Kidney (tissue), 22 donors: ENCODE measurements at places on chromosomes 13 and 19. TPM values are rescaled to one million over a fixed set of nuclear protein-coding genes. Genes with fewer than 3 reads are reported as not detected.

Gene OR4F17
- total RNA-seq: 0.35 TPM

Gene ZNF534
- total RNA-seq: not detected

GRCh38 chr13:44163108-44163507 lies 210.5 kb upstream of the SERP2 start:
- H3K27ac ChIP-seq: no peak overlapping the region
- H3K36me3 ChIP-seq: no peaks in the 10 kb centered on the region
- peaks cover 2% of the 10 kb centered on the region for H3K4me1 ChIP-seq
- no peak for DNase-seq
- H3K4me3 ChIP-seq: no peak overlapping the region

- no peaks in the 10 kb centered on the region for H3K4me1 ChIP-seq
- DNase-seq: no peak
- no peaks in the 10 kb centered on the region for H3K36me3 ChIP-seq
- no peak overlapping the region for H3K4me3 ChIP-seq
Measured at GRCh38 chr13:99135591-99135990, 65.1 kb upstream of the UBAC2 start.

DNA sequence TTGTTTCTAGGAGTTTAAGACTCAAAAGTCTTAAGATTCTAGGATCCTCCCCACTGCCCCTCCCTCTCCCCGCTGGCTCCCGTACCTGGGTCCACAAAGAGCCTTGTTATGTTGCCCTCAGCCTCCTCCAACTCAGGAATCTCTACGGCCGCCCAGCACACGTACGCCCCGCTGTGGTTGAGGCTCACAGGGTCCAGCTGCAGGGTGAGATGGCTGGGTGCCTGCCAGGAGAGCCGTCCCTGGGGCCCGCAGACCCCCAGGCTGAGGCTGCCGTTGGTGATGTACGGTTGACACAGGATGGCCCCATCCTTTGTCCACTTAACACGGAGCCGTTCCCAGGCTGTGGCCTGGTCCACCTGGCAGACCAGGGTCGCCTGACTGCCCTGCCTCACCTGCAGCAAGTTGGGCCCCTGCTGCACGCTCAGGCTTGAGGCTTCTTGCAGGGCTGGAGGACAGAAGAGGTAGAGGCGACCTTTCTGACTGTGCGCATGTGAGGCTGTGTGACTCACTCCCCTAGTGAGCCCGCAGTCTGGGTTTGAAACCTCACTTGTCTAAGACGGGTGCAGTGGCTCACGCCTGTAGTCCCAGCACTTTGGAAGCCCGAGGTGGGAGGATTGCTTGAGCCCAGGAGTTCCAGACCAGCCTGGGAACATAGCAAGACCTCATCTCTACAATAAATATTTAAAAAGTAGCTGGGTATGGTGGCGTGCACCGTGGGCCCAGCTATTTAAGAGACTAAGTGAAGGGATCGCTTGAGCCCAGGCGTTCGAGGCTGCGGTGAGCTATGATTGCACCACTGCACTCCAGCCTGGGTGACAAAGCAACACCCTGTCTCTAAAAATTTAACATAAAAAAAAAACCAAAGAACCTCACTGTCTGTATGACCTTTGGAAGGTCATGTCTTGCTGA lies 4.0 kb downstream of the TMIGD2 start:
- no peaks in the 10 kb centered on the region for H3K36me3 ChIP-seq
- no peaks in the 10 kb centered on the region for H3K27me3 ChIP-seq
- H3K4me3 ChIP-seq: no peak overlapping the region
- no peak for DNase-seq

DNA sequence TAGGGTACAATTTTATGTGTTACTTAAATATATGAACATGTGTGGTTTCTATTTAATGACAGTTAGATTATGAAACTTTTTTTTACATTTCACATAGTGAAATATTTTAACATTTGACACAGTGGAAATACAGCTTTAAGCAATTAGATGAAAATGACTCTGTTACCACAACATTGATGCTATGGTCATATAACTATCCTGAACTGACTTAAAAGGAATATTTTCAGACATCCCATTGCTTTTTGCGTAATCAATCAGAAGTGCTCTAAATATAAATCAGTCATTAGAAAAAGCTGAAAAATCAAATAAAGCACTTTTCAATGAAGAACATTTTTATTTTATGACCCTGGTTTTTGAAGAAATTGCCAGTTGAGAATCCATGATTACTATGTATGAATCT lies 80.3 kb downstream of the UFM1 start:
- no peak overlapping the region for H3K4me3 ChIP-seq
- DNase-seq: no peak
- no peak overlapping the region for H3K27ac ChIP-seq
- no peaks in the 10 kb centered on the region for H3K27me3 ChIP-seq
- no peaks in the 10 kb centered on the region for H3K4me1 ChIP-seq
- H3K36me3 ChIP-seq: no peaks in the 10 kb centered on the region

Gene IRF3
- total RNA-seq: 84.9 TPM

DNA sequence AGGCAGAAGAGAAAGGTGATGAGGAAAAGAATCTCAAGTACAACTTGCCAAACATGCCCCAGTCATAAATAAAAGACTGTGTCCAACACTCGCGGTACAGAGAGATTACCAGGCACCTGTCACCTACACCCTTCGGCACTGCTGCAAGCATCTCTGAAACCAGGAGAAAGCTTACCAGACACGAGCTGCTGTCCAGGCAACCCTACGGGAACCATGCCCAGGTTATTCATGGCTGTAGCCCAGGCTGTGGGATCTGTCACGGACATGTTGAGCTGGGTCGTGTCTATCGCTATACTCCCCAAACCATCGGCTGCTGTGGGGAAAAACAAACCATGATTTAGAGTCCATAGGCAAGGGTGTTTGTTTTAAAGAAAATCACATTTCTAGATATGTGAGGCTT lies 375.0 kb downstream of the ENOX1 start:
- H3K36me3 ChIP-seq: no peaks in the 10 kb centered on the region
- DNase-seq: no peak
- peaks cover 3% of the 10 kb centered on the region for H3K4me1 ChIP-seq
- no peaks in the 10 kb centered on the region for H3K27me3 ChIP-seq
- H3K27ac ChIP-seq: no peak overlapping the region
- H3K4me3 ChIP-seq: no peak overlapping the region

Gene MYH14
- total RNA-seq: 81.4 TPM

- no peak overlapping the region for H3K27ac ChIP-seq
- no peaks in the 10 kb centered on the region for H3K36me3 ChIP-seq
- DNase-seq: no peak
- H3K4me1 ChIP-seq: no peaks in the 10 kb centered on the region
- no peak overlapping the region for H3K4me3 ChIP-seq
- H3K27me3 ChIP-seq: no peaks in the 10 kb centered on the region
Measured at GRCh38 chr13:90800082-90800746, 547.3 kb upstream of the MIR17HG start.

GRCh38 chr19:43584484-43584883 lies 8.9 kb downstream of the PINLYP start:
- H3K4me3 ChIP-seq: peak overlapping the region; percentile 11
- H3K27me3 ChIP-seq: no peaks in the 10 kb centered on the region
- peak overlapping the region; percentile 89 for H3K27ac ChIP-seq
- peaks cover 5% of the 10 kb centered on the region for H3K36me3 ChIP-seq

GRCh38 chr13:45063261-45063860 lies 56.9 kb upstream of the GTF2F2 start:
- H3K36me3 ChIP-seq: no peaks in the 10 kb centered on the region
- no peak overlapping the region for H3K27ac ChIP-seq
- no peak overlapping the region for H3K4me3 ChIP-seq
- DNase-seq: no peak
- H3K27me3 ChIP-seq: no peaks in the 10 kb centered on the region

GRCh38 chr13:34278780-34279179 lies 460.8 kb downstream of the RFC3 start:
- no peak overlapping the region for H3K4me3 ChIP-seq
- no peaks in the 10 kb centered on the region for H3K27me3 ChIP-seq
- no peaks in the 10 kb centered on the region for H3K36me3 ChIP-seq
- H3K27ac ChIP-seq: no peak overlapping the region
- DNase-seq: no peak
- H3K4me1 ChIP-seq: no peaks in the 10 kb centered on the region

GRCh38 chr13:77703408-77703807 lies 5.9 kb downstream of the SLAIN1 start:
- H3K4me1 ChIP-seq: peaks cover 3% of the 10 kb centered on the region
- no peaks in the 10 kb centered on the region for H3K36me3 ChIP-seq
- H3K4me3 ChIP-seq: no peak overlapping the region
- no peak for DNase-seq

GRCh38 chr19:45099467-45100191 lies 6.7 kb downstream of the PPP1R37 start:
- H3K27me3 ChIP-seq: no peaks in the 10 kb centered on the region
- peak overlapping the region; percentile 77 for H3K27ac ChIP-seq
- peaks cover 84% of the 10 kb centered on the region for H3K4me1 ChIP-seq
- H3K4me3 ChIP-seq: no peak overlapping the region

DNA sequence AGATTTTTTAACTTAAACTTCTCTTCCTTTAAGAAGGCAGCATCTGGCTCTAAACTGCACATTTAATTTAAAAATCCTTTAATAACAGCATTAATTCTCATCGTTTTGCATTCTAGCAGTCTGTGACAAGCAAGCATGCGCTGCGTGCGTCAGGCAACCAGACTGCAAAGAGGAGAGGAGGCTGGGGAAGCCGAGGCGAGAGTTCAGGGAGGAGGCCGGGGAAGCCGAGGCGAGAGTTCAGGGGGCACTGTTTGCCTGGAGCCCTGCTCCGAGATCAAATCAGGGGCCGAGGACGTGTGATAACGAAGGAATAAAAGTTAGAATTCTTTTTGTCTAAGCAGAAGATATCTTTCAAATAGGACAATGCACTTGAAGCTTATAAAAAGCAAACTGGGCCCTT lies 435.7 kb downstream of the EFNB2 start:
- H3K36me3 ChIP-seq: no peaks in the 10 kb centered on the region
- H3K27me3 ChIP-seq: no peaks in the 10 kb centered on the region

- H3K27ac ChIP-seq: no peak overlapping the region
- no peaks in the 10 kb centered on the region for H3K27me3 ChIP-seq
- DNase-seq: no peak
- no peak overlapping the region for H3K4me3 ChIP-seq
Measured at GRCh38 chr13:113129480-113129879, 6.9 kb downstream of the F10 start.

DNA sequence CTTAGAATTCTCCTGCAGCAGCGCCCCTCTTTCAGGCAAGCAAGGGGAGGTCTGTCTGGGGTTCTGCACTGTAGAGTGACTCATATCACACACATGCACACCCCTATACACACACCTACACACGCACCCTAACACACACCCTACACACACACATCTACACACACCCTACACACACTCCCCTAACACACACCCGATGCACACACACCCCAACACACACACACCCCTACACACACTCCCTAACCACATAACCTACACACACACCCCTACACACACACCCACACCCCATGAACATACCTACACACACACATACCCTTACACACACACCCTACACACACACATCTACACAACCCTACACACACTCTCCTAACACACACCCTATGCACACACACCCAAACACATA lies 493.2 kb downstream of the IRS2 start:
- H3K36me3 ChIP-seq: no peaks in the 10 kb centered on the region
- H3K4me1 ChIP-seq: no peaks in the 10 kb centered on the region
- no peaks in the 10 kb centered on the region for H3K27me3 ChIP-seq
- no peak overlapping the region for H3K4me3 ChIP-seq
- DNase-seq: no peak

DNA sequence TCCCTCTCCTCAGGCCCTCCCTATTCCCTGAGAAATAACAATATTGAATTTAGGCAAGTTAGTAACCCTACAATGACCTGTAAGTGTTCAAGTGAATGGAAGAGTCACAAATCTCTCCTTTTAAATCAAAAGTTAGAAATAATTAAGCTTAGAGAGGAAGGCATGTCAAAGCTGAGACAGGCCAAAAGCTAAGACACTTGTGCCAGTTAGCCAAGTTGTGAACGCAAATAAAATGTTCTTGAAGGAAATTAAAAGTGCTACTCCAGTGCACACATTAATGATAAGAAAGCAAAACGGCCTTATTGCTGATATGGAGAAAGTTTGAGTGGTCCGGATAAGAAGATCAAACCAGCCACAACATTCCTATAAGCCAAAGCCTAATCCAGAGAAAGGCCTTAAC lies 120.9 kb downstream of the RBM26 start:
- no peak overlapping the region for H3K27ac ChIP-seq
- H3K4me1 ChIP-seq: no peaks in the 10 kb centered on the region
- H3K36me3 ChIP-seq: no peaks in the 10 kb centered on the region
- H3K27me3 ChIP-seq: no peaks in the 10 kb centered on the region

GRCh38 chr13:112065867-112066623 lies 904 bp upstream of the SOX1 start:
- H3K27ac ChIP-seq: no peak overlapping the region
- H3K36me3 ChIP-seq: no peaks in the 10 kb centered on the region
- no peak overlapping the region for H3K4me3 ChIP-seq
- peak; percentile 66 for DNase-seq
- H3K4me1 ChIP-seq: no peaks in the 10 kb centered on the region
- peaks cover 63% of the 10 kb centered on the region for H3K27me3 ChIP-seq

- no peaks in the 10 kb centered on the region for H3K4me1 ChIP-seq
- H3K27ac ChIP-seq: no peak overlapping the region
- H3K36me3 ChIP-seq: no peaks in the 10 kb centered on the region
- DNase-seq: no peak
- no peak overlapping the region for H3K4me3 ChIP-seq
- no peaks in the 10 kb centered on the region for H3K27me3 ChIP-seq
Measured at GRCh38 chr19:13215572-13216380, 65.6 kb downstream of the IER2 start.

DNA sequence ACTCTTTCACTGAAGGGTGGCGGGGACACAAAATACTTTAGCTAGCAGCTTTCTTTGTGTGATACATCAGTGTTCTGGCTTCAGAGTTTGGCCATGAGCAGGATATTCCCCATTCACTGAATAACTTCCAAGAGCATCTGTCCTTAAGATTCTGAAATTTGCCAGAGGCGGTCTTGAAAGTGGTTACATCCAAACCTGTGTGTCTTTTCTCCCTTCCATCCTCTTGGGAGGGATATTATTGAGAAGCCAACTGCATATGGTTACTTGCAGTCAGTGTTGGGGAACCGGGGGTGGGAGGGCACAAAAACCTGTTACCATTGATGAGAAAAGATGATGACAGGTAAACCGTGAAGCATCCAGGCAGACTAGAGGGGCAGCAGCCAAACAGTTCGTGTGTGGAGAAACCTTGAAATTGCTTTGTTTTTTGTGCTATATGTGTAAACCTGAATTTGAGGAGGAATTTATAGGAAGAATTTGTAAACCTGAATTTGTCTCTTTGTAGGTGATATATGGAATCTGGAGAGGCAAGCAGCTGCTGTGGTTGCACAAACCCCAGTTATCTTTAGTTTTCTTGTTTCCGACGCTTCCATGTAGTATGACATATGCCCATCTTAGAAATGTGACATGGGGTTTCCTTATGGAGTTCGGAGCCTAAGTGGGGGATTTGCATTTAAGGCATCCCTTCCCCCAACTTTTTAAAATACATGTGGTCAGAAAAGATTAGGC lies 104.8 kb downstream of the WDFY2 start:
- H3K4me3 ChIP-seq: no peak overlapping the region
- no peak overlapping the region for H3K27ac ChIP-seq
- no peaks in the 10 kb centered on the region for H3K27me3 ChIP-seq
- no peak for DNase-seq
- H3K4me1 ChIP-seq: no peaks in the 10 kb centered on the region
